ENCODE measurements at places on chromosomes 1 and 21.

DNA sequence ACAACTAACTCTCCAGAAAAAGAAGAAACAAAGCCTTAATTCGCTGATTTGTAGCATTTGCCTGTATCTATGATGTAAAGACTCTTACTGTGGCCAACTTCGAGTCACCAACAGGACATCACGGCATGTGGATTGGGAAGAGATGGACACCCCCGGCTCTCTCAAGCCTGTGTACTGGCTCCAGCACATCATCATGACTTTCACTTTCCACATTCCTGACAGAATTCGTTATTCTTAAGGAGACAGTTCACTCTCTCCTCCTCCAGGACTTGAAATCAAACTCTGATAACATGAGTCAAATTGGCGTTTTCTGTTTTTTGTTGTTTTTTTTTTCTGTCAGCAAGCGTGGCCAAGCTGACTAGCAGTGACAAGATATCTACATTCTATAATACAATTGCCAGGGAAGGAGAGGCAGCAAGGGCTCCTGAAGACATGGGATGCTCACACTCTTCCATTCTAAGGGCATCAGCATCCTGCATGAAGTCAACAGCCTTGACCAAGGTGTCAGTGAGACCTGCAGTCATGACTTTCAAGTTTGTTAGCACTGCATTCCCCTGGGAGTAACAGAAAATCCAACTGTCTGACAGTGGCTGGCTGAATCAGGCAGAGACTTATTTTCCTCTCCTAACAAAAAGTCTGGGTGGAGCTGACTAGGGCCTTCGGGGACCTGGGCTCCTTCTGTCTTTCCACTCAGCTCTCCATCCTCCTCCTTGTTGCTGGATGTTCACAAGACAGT is 13.3 kb upstream of the TRAF3IP3 start:
- no peak for DNase-seq

DNA sequence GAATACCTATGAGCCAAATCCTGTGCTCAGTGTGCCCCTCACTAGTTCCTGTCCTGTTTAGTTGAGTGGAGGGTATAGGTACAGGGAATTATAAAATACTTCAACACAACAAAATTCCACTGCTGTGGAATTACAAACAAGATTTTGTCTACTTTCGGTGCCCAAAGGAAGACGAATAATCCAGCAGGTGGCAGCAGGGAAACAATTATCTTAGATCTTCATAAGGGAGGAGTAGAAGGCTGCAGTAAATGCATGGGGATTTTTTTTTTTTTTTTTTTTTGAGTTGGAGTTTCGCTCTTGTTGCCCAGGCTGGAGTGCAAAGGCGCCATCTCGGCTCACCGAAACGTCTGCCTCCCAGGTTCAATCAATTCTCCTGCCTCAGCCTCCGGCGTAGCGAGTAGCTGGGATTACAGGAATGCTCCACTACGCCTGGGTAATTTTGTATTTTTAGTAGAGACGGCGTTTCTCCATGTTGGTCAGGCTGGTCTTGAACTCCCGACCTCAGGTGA is 2.0 kb upstream of the PIP5K1A start:
- DNase-seq: peak; percentile 20

GRCh38 chr21:46121286-46122221 is 23.6 kb downstream of the COL6A2 start:
- peak; percentile 51 for DNase-seq

- no peak for DNase-seq
Observed at GRCh38 chr1:94543001-94543400, 1.4 kb upstream of the F3 start.

- DNase-seq: no peak
Observed at GRCh38 chr1:109467301-109467777, 993 bp downstream of the SYPL2 start.

DNA sequence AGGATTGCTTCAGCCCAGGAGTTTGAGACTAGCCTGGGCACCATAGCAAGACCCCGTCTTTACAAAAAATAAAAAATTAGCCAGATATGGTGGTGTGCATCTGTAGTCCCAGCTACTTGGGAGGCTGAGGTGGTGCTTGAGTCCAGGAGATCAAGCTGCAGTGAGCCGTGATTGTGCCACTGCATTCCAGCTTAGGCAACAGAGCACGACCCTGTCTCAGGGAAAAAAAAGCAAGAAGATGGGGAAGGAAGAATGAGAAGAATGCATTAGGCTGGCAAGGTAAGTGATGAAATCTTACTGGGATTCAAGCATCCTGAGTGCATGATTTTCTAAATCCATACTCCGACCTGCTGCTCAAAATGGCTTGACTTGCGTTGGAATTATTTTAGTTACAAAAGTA is 6.8 kb downstream of the PCP4L1 start:
- no peak for DNase-seq

Measured in pancreas (tissue), 10 donors.